Activated CD4-positive, alpha-beta memory T cell treated with anti-CD3 and anti-CD28 coated beads, Interleukin-2, amount 10 ng/mL, durations not matched to agents 7 days and 5 days (primary cell): ENCODE measurements at places on chromosomes 12 and 14.

GRCh38 chr14:23605931-23606585 is 27.5 kb upstream of the JPH4 start:
- no peaks in the 10 kb centered on the region for H3K27me3 ChIP-seq
- DNase-seq, result no peak
- peaks cover 40% of the 10 kb centered on the region for H3K4me1 ChIP-seq
- peaks cover 5% of the 10 kb centered on the region for H3K36me3 ChIP-seq
- peak overlapping the region; percentile 76 for H3K27ac ChIP-seq
- H3K4me3 ChIP-seq, result no peak overlapping the region

GRCh38 chr12:114580306-114580705 is 103.7 kb downstream of the TBX3 start:
- no peaks in the 10 kb centered on the region for H3K36me3 ChIP-seq
- DNase-seq, result no peak
- no peaks in the 10 kb centered on the region for H3K27me3 ChIP-seq

DNA sequence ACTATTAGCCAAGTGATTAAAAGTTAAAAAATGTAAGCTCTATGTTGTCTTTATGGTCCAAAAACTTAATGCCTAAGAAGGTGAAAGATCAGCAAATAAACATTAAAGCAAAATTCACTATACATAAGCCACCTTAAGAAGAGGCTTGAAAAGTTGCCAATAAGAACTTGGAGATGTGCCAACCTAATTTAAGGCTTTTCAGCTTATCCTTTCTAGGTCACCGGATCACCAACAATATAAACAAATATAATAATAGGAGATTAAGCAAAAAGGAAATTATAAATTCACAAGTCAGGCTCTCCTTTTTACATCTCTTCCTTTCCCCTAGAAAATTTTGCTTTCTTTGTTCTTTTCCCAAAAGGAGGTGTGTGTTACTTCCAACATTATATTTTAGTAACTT is 30.9 kb downstream of the SLC2A3 start:
- no peak for DNase-seq
- H3K4me3 ChIP-seq, result no peak overlapping the region
- H3K36me3 ChIP-seq, result no peaks in the 10 kb centered on the region
- no peaks in the 10 kb centered on the region for H3K27me3 ChIP-seq

DNA sequence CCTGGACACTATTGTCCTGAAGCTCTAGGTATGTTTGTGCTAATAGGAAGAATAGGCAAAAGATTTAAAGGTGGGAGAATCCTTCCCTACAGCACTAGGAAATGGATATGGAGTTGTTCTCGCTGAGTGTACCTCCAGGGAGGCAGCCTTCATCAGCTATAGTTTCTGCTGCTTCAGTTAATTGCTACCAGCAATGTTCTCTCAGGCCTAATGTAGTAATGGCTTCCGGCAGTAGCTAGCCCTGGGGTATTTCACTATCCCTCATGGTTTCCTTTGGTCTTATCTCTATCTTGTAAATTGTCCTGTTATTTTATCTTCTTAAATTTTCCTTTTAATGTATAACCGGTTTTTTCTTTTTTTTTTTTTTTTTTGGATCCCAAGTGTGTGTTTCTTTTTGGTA is 9.3 kb upstream of the CLEC12A start:
- peaks cover 28% of the 10 kb centered on the region for H3K4me1 ChIP-seq
- H3K4me3 ChIP-seq, result no peak overlapping the region
- no peaks in the 10 kb centered on the region for H3K36me3 ChIP-seq
- H3K27me3 ChIP-seq, result no peaks in the 10 kb centered on the region
- DNase-seq, result no peak
- H3K27ac ChIP-seq, result no peak overlapping the region
